Stimulated activated CD8-positive, alpha-beta memory T cell treated with anti-CD3 and anti-CD28 coated beads, Interleukin-7, amount 100 ng/mL, for 1 hour (primary cell): ENCODE measurements at places on chromosomes 1 and 21.

GRCh38 chr1:4516596-4516995, 137.8 kb upstream of the AJAP1 start:
- no peak for DNase-seq

DNA sequence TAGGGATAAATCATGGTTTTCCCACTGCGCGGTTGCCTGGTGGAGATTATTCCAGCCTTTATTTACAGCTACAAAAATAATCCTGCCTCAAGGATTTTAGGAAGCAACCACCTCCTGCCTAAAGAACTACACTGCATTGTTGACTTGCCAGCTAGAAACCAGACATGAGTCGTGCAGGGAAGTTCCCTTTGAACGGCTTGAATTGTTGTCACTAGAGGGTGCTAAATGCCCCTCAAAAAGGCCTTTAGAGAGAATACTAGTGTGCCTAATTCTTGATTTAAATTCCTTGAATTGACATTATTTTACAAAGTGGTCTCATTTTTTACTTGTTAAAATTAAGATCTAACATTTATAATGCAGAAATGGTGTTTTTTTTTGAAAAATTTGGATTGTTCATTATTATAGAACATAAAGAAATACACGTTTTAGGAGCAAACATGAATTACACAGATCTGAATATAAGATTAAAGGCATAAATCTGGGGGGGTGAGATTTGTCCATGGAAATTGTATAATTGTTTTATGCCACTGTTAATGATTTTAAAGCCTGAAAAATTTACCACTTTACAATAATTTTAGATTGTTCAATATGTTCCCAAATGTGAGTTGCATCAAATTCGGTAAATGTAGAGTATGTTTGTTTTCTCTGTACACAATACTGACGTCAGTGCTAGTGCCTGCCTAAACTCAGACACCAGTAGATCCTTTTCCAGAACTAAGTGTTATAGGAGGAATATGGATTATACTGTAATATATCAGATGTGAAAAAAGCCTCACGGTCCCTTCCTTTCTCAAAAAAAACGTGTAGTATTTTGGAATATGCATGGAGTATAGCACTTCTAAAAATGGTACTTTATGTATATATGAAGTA, 7.6 kb upstream of the ERG start:
- DNase-seq, result no peak

GRCh38 chr1:9258629-9259028, 24.1 kb downstream of the H6PD start:
- DNase-seq, result no peak

DNA sequence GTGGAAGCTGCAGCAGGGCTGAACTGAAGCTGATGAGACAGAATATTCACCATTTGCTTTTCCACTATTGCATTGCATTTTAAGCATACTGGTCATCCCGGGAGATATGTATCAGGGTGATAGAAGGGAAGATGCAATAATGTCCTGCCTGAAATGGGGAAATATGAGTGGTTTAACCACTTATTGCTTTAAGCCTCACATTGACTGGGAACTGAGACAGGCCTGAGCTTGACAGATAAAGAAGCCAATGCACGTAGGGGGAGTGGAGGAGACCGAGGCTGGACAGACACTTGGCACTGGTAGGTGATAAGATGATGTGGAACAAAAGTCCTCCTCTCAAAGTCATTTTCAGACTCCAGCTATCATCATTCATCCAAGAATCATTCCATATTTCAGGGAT, 911.7 kb upstream of the NCAM2 start:
- DNase-seq, result no peak

DNA sequence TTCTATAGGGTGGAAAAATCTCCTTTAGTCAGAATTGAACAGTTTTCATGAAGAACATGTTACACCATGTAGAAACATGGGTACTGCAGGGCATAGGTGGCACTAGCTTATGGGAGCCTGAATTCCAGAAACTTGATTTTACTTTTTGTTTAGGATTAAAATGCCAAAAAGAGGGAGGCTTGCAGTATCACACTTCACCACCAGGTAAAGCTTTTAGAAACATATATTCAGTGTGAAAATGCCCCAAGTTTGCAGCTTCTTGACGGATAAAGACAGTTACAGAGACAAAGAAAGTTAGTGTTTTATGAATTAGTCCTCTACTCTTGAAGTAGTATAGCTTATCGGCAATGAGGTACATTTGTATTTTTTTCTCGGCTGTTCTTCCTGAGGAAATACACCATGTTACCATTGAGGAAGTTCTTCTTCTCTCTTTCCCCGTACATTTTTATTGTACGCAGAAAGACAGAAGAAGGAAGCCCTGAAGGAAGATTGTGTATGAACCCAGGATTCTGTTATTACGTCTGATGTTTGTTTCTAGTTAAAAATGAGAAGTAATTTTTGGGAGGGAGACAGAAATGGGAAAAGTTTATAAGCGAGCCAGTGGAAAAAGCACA, 66.1 kb downstream of the PBX1 start:
- no peak for DNase-seq

GRCh38 chr1:53343831-53344668, 16.2 kb upstream of the LRP8 start:
- DNase-seq, result no peak

GRCh38 chr21:27171707-27172106, 204.8 kb upstream of the ADAMTS5 start:
- no peak for DNase-seq

DNA sequence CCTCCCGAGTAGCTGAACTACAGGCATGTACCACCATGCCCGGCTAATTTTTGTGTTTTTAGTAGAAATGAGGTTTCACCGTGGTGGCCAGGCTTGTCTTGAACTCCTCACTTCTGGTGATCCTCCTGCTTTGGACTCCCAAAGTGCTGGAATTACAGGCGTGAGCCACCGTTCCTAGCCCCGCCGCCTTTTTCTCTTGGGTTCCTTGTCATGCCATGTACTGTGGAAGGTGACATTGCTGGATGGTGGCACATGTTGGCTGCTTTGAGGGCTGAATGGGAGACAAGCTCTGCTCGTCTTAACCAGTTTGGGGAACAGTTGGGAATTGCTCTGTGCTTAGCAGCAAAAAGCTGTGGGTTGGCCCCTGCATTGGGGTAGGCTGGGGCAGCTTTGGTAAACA, 22.7 kb downstream of the ACTL8 start:
- no peak for DNase-seq

DNA sequence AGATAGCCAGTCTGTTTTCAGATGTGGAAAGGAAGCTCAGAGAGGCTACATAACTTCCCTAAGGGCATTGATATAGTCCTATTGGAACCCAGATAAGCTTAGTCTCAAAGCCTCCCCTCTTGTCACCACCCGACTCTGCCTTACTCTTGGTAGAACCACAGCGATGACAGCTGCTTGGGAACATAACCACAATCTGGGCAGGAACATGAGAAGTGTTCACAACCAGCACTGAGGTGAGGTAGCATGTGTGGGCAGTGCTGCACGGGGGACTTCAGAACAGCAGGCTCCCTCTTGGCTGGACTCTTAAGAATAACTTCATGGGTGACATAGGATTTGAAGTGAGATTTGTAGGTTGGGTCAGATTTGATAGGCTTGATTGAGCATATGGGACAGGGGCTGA, 9.3 kb upstream of the S100A10 start:
- DNase-seq, result no peak

- no peak for DNase-seq
Measured at GRCh38 chr1:207845109-207845508, 65.8 kb downstream of the CD34 start.

DNA sequence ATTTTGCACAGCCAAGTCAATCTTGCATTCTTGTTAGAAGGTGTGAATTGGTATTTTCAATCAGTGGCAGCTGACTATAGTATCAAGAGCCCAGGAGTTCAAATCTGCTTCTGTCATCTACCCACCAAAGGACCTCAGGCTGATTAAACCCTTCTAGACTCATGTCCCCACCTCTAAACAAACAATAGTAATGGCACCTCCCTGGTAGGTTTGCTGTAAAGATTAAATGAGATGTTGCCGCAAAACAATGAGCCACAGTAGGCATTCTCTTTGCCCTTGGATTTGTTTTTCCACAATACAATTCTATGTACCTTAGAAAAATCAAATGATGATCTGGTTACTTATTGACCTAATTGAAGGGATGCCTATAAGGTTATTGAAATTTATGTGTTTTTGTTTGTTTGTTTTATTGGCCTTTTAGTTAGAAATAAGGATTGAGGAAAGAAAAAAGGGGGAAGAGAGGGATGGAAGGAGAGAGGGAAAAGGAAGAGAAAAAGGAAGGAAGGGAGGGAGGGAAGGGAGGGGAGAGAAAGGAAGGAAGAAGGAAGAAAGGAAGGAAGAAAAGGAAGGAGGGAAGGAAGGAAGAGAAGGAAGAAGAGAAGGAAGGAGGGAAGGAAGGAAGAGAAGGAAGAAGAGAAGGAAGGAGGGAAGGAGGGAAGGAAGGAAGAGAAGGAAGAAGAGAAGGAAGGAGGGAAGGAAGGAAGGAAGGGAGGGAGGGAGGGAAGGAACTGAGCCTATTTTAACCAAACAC, 110.7 kb downstream of the ETS2 start:
- no peak for DNase-seq

GRCh38 chr1:79006564-79006963, at the start of gene ADGRL4:
Gene ADGRL4 (minus strand): TSS chr1:79006730. CDS start chr1:79006654, 76 bp downstream.
- DNase-seq, result no peak

DNA sequence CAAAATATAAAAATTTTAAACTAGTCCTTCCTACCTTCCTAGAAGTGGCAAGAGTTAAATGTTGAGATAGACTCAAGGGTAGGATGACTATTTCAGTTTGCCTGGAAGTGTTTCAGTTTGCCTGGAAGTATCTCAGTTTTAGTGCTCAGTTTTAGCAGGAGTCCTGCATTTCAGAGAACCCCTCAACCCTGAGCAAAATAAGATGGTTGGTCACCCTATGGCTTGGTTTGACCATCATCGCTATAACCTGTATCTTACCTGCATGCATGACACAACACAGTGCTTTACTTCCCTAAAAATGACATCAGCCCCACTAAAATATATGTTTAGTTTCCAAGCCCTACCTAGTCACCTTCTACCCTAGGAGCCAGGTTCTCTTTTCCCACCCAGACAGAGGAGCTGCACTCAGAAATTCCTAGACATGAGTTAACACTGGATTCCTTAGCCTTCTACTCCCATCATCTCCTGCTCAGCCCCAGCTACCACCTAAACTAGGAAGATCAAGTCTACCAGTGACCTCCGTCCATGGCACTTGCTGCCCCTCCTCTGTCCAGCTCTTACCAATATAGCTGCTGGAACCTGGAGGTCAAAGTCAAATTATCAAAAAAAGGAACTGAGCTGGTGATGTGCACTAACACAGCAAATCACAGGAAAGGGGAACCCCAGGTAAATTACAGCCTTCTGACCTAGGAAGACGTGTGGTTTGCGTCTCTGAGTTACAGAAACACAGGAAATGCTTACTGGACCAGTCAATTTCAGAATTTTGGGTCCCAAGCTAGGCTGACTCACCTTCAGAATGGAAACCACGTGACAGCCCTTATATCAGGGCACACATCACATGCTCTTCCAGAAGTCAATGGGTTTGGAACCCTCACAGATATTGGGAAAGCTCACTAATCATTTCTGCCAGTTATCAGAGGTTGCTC, 2.2 kb upstream of the G0S2 start:
- DNase-seq, result no peak

GRCh38 chr1:110668549-110668948, 6.2 kb downstream of the KCNA3 start:
- DNase-seq, result no peak

GRCh38 chr21:15763359-15763758, 33.6 kb downstream of the USP25 start:
- DNase-seq, result no peak

- no peak for DNase-seq
Measured at GRCh38 chr1:152886758-152887409, 8.8 kb downstream of the SMCP start.

DNA sequence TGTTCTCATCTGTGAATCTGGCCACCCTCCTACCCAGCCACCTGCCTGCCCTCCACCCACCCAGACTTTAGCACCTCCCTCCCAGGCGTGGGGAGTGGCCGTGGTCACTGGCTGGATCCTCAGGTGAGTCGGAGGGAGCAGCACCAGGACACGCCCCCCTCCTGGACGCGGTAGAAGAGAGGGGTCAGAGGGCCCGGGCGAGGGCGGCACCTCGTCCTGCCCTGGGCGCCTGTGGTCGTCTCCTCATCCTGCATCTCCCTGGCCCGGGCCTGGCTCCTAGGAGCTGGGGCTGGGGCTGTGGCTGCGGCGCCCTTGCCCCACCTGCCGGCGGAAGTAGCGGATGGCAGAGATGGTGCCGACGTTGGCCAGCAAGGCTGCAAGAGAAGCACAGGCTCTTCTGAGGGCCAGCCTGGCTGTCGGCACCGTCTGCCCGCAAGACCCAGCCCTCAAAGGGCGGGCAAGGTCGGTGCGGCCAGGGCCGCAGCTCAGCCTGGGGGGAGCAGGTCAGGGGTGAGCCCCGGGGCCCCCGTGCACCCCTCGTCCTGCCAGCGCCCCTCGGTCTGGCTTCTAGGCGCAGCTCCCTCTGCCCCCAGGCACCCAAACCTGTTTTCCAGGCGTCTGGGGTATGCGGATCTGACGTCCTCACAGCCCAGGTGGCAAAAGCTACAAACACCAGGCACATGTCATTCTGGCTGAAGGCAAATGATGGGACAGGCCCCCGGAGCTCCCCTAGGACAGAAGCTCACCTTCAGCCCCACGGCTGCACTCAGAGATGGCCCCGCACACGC, 5.8 kb downstream of the PERM1 start:
- peak; percentile 45 for DNase-seq

DNA sequence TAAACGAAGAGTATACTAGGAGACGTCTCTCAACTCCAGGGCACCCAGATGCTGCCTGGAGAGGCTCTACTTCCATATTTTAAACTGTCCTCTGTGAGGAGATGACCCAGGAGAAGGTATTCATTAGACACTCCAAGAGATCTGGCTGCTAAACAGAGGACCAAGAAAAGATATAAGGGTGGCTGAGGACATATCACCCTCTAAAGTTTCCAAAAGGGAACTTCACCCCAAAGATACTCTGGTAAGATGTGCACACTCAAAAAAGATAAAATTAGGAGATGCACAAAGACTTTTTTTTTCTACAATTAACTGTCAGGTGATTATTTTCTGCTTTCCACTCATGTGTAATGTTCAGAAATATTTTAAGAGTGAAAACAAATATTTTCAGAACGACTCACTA, 1.4 kb downstream of the ZNF670 start:
- no peak for DNase-seq

DNA sequence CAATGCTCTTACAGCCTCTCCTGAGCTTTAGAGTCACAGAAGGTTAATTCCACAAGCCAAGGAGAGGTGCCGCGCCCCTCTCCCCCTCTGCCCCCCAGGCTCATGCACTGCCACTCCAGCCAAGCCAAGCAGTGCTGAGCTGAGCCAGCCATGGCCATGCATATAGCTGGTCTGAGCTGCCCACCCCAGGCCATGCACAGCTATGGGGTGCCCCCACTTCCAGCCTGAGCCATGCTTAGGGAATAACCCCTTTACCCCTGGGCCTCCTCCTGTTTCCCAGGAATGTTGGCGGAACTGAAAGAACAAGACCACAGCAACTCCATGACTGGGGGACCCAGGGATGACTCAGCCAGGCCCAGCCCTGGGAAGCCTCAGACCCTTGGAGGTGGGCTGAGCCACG, 34.0 kb upstream of the MAGOH start:
- no peak for DNase-seq

DNA sequence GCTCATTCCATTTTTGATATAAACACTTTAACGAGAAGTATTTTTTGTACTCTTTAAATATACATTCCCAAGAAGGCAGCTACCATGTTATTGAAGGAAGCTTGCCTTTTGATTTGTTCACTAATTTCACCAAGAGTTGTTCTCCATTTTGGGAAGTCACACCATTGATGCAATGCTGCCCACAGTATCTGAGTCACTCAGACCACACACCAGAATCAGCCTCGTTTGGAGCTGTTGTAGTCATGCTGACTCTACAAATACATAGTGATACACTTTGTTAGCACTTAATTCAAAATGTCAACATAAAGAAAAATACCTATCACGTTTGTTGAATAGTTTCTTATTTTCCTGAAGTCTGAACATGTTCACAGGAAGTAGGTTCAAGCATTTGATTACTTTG, 78.7 kb downstream of the PAPPA2 start:
- no peak for DNase-seq
